ENCODE measurements at places on chromosomes 5 and 9. TPM values are rescaled to one million over a fixed set of nuclear protein-coding genes. Genes with fewer than 3 reads are reported as not detected.

RASGEF1C gene
- 0.49 TPM for total RNA-seq

FST gene
- 0.51 TPM for total RNA-seq

CATSPER3 gene
- total RNA-seq, result 0.69 TPM

GFI1B gene
- 0.08 TPM for total RNA-seq

CRB2 gene
- 0.05 TPM for total RNA-seq

ADAMTS16 gene
- 0.54 TPM for total RNA-seq
